ENCODE measurements at places on chromosomes 1 and 21.

DNA sequence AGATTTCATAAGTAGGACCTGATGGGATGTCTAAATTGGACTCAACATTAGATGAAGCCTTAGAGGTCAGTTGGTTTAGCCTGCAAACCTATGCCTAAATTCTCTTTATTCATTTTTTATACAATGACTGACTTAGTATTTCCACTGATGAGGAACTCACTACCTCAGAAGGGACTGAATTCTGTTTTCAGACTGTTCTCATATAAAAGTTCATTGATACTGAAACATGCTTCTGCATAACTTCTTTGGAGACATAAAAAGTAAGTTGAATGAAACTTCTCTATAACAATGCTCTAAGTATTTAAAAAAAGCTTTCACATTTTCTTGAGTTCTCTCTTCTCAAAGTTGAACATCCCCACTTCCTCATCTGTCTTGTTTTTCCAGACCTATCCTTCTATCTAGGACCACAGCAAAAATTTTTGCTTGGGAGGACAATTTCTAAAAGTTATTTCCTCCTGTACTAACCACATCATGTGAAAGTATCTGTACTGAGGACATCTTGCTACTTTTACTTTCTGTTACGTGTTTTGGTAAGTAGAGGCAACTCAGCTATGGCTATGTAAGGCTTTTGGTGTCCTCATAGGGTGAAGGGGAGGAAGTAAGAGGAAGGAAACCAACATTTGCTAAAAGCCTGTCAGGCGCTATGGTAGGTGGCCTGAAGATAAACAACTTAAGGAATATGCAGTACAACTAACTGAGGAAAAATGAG is 64.1 kb downstream of the USP24 start:
- peak; percentile 59 for DNase-seq

- no peak for DNase-seq
Measured at GRCh38 chr1:63630238-63630637, 37.0 kb downstream of the PGM1 start.

DNA sequence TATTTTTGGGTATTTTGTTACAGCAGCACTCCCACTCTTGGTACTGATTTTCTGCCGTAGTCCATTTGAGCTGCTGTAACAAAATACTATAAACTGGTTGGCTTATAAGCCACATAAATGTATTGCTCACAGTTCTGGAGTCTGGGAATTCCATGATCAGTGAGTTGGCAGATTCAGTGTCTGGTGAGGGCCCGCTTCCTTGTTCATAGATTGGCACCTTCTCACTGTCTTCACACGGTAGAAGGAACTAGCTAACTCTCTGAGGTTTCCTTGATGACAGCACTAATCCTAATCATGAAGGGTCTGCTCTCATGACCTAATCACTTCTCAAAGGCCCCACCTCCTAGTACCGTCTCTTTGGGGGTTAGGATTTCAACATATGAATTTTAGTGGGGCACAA is 85.2 kb downstream of the HHAT start:
- no peak for DNase-seq

- DNase-seq = no peak
Measured at GRCh38 chr1:224616756-224617409, 766 bp downstream of the CNIH3 start.

GRCh38 chr1:243956450-243956849 is 94.6 kb upstream of the ZBTB18 start:
- no peak for DNase-seq

DNA sequence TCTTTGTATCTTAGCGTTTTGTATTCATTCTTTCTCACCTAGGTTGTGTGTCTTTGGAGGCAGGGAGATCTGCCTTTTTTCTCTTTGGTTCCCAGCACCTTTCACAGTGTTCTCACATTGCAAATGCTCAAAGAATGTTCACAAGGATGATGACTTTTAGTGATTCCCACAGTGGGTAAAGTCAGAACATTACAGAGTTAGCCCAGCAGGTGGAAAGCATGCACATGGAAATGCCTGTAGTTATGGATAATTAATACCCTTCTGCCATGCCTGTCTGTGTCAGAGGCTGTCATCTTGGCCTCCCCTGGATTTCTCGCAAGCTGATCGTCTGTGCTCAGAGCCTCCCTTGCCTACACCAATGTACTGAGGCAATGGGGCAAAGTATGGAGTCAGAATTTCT is 458.9 kb downstream of the LMO4 start:
- DNase-seq = no peak

DNA sequence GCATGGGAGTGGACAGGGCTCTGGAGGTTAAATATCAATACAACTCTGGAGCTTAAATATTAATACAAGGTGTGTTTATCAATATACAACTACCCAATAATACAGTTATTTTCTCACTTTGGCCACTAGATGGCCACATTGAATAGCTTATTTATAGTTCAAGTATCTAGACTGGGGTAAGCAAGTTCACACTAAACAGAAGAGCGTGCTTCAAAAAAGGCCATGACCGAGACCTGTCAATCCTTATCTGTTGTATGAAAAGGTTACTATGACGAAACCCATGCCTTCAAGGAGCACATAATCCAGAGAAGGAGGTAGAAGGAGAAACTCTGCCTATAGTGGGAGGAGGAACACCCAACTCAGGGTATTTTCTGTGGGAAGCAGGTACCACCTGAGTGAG is 29.1 kb downstream of the CHML start:
- DNase-seq = peak; percentile 73

DNA sequence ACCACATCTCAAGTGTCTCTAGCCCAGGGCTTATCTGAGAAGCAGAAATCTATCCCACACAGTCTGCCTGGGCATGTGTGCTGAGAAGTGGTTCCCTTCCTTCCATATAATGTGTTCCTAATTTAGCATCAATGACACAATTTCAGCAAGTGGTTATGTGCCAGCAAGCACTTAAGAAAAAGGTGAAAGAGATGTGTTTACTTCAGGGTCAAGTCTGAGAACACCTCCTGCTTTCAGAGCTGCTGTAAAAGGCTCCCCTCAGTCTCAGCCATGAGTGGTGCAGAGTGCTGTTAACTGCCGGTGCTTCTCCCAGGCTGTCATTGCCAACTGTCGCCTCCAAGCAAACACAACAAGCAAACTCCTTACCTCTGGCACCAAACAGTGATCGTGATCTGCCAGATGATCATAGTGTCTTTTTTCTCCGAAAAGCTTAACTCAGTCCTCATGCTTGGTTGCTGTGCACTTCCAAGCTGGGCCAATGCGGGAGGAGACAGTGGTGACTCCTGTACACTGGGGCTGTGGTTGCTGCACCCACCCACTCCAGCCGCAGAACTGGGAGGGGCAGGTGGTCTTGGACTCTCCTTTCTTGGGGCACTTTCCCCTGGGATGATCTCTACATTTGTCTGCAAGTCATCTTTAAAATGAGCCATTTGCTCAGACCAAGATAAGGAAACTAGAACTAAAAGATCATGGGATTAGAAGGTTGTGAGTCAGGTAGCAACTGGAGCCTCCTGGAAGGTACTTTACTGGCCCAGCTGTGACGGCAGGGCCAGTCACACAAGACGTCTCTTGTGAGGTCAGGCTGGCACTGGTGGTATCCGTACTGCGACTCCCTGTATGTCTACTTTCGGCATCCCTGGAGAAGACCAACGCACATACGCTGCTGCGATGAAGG is 32.4 kb downstream of the ATP1A1 start:
- no peak for DNase-seq

GRCh38 chr1:209870151-209870831 is 42.5 kb downstream of the UTP25 start:
- no peak for DNase-seq

GRCh38 chr1:24888971-24889676 is 41.0 kb downstream of the RUNX3 start:
- DNase-seq = no peak

GRCh38 chr1:193685986-193686385 is 499.6 kb upstream of the B3GALT2 start:
- no peak for DNase-seq

- DNase-seq = peak; percentile 69
Measured at GRCh38 chr1:165367375-165367993, 11.0 kb upstream of the LMX1A start.

DNA sequence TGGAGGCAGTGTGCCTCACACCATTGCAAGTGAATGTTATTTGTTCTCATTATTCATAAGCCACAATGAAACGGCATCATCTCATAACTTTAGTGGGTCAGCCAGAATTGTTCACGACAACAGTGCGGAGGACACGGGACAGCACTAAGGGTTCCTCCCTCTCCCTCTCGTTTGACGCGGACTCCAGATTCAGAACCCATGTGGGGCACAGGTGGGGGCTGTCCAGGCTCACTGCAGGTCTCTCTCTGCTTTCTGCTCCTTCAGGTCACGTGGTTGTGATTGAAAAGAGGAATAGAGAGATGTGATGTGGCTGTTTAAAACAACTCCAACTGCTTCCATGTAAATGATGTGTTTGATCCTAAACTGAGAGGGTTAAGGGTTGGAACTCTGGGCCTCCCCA is 13.5 kb downstream of the RUNX1 start:
- no peak for DNase-seq

- no peak for DNase-seq
Measured at GRCh38 chr1:69911301-69911801, 294.0 kb downstream of the LRRC40 start.

DNA sequence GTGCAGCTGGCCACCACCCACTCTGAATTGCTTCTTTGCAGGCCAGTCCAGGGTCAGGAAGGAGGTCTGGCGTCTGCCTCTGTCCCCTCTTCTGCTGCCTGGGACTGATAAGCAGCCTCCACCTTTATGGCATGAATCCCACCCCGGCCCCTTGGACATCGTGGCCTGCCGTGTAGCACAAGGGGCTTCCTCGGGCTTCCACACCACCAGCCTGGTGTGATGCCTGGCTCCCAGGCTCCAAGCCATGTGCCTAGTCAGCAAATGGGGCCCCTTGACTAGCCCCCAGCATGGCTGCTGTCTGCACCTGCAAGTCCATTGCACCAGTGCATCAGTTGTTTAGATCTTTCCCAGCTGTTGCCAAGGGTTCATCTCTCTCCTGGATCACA is 9.9 kb upstream of the ARF1 start:
- DNase-seq = no peak

GRCh38 chr1:204706838-204707509 is 21.4 kb upstream of the LRRN2 start:
- DNase-seq = no peak

DNA sequence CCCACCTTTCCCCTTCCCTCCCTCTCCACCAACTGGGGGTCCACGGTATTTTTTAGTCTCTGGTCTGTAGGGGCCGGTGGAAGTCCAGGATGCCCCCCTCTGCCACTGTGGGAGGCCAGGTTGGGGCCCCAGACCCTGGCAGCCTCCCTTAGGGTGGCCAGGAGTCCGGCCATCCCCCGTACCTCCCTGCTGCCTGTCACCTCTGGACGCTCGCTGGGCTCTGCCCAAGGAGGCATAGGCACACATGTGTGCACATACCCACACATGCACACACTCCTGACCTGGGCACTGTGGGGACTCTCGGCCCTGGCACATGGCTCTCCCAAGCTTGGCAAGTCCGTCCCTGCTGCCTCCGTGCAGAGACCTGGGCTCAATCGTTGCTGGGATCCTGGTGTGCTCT is 53.0 kb downstream of the DISP3 start:
- no peak for DNase-seq

GRCh38 chr1:204259196-204259595 is 45.4 kb upstream of the GOLT1A start:
- DNase-seq = no peak

GRCh38 chr1:66334318-66334717 is 199.6 kb upstream of the SGIP1 start:
- peak; percentile 56 for DNase-seq

DNA sequence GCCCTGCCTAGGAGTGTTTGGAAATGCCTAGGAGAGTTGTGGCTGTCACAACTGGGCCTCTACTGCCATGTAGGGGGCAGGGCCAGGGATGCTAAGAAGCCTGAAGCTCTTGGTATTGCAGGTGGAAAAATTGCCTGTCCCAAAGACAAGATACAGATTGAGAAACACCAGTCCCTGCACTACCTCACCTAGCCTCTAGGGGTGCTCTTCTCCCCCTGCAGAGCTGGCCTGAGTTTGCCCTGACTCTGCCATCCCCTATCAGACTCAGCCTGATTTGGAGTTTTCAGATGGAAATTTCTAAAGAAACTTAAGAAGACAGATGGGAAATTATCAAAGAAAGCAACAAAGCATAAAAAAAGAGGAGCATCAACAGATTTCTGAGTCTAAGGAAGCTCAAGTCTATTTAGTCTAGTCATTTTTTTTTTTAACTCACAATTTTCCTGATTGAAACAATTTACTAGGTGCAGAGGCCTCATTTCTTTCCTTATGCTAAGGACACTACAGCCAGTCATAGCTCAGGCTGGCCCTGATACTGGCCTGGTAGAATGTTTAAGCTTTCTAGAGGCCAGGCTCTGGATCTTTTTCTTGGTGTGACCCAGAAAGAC is 61.4 kb upstream of the LRRN2 start:
- DNase-seq = peak; percentile 41

GRCh38 chr21:26834181-26834905 is 10.9 kb downstream of the ADAMTS1 start:
- DNase-seq = no peak

DNA sequence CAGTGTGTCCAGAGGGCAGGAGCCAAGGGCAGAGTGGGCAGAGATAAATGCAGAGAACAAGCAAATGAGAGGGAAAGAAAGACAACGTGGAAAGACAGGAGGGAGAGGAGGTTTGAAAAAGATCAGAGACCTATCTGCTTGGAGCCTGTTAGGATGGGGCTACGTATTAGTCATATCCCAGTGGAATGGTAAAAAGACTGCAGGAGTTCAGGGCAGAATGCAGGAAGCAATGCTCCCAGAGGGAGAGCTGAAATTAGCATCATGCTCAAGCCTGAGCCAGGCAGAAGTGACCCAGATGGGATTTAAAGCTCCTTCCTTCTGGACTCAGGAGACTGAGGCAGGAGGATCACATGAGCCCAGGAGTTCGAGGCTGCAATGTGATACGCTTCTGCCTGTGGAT is 261.3 kb upstream of the CHRM3 start:
- DNase-seq = no peak

- DNase-seq = no peak
Measured at GRCh38 chr1:4916610-4917009, 262.2 kb downstream of the AJAP1 start.

DNA sequence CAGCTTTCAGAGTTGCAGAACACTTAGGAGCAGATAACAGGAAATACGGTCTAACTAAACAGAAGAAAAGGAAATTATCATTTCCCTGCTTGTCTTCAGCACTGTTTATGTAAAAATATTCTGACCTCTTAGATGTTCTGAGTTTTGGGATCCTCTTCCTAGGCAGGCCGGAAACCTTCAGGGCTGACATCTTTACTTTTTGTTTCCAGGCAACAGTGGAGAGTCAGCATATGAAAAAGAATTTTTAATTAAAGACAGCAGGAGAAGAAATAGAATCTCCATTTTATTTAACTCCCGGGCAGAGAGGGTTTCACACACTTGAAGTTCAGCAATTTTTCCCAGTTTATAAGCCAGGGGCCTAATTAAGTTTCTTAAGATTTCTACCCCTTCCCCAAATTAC is 5.1 kb upstream of the RIPPLY3 start:
- no peak for DNase-seq

- no peak for DNase-seq
Measured at GRCh38 chr1:195954848-195955247, 653.4 kb downstream of the KCNT2 start.

DNA sequence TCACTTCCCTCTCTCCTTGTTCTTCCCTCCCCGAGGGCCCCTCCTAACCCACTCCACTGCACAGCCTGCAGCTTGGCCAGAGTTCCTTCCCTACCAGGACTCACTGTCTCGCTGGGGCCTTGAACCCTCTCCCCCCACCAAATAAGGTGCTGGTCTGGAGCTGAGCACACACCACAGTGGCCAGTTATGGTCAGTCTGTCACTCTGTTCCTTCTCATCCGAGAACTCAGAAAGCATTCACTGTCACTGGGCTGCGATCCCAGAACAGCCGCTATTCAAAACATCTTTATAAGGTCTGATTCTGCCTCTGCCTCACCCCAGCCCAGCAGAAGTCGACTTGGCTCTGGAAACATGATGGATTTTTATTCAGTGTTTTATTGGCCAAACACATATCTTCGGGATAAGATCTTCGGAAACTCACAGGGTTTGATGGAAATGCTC is 19.8 kb upstream of the LBR start:
- no peak for DNase-seq
